ENCODE measurements at places on chromosomes 7 and 10.

DNA sequence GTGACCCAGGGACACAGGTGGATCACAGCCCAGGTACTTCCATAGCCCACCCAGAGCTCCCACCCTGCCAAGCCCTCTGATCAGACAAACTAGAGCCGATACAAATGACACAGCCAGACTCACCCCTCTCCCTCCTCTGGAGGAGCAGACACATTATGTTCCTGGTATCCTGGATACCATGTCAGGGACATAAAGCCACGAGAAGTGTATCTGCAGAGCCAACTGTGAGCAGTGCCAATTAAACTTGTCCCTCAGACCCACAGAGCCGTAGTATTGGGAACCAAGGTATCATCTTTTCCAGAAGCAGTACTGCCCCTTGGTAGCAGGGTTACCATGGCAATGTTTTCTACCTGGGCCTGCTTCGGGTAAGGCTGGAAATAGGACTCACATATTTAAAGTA, 47.3 kb upstream of the CPXM2 start:
- no peak for DNase-seq

- DNase-seq = no peak
Observed at GRCh38 chr10:103720328-103720963, 134.9 kb downstream of the SH3PXD2A start.

- no peak for DNase-seq
Observed at GRCh38 chr10:13268841-13269240, 31.0 kb downstream of the PHYH start.

DNA sequence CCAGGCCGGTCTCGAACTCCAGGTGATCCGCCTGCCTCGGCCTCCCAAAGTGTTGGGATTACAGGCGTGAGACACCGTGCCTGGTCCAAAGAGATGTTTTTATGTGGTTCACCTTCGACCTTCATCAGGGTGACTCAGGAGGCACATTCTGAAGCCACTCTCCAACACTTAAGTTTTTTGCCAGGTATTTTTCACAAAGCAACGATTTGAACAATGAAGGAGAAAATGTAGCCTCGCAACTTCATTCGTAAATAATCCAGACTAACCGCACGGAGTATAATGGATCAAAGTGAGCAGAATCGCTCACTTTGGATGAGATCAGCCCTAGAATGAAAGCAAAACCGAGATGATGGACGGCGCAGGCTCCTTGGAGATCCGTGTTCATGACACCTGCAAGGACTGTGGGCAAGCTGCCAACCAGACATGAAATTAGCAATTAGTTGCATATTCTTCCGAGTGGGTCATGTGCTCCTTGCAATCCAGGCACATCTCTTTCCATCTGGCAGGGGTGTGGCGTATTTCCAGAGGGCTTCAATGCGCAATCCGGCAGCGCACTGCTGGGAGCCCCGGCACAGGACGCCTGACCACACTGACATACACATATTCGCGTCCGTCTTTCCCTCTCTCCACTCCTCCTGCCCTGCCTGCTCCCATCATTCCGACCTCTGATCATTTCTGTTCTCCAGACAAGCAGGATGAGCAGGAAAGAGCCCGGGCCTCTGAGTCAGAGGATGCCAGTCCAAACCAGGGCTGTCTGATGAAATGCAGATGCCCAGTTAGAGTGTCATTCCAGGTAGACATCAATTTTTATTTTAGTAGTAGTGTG, 148.4 kb downstream of the KLF6 start:
- no peak for DNase-seq

DNA sequence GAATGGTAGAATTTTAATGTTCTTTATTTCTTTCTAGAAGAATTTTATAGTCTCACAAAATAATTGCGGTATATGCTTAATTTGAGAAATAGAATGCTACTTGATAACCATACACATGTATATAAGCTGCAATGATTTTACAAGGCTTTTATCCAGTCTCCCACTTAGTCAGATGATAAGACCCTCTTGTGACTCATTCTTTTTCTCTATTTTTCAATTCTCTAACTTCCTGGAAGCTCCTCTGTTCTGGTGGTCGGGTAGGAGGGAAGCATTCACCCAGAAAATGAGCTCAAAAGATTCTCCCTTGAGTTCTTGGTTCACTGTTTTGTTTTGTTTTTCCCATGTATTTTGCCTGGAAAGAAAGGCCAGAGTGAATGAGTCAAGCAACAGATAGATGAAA, 546.6 kb downstream of the INHBA start:
- no peak for DNase-seq

GRCh38 chr10:75773231-75773780, 341.9 kb downstream of the LRMDA start:
- DNase-seq = no peak

DNA sequence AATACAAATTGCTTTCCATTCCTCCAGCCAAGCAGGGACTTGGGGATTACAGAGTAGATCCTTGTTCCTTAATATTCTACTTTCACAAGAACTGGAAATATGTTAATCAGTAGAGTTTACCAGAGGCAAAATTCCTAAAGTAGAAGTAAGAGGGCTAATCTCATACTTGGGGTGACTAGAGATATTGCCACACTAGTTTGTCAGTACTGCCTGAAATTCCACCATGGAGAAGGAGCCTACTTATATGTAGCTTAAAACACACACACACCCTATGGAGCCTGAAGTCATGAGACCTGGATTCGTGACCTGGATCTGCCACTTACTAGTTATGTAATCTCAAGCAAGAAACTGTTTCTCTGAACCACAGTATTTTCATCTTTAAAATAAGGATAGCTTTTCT, 33.9 kb downstream of the STRIP2 start:
- no peak for DNase-seq

DNA sequence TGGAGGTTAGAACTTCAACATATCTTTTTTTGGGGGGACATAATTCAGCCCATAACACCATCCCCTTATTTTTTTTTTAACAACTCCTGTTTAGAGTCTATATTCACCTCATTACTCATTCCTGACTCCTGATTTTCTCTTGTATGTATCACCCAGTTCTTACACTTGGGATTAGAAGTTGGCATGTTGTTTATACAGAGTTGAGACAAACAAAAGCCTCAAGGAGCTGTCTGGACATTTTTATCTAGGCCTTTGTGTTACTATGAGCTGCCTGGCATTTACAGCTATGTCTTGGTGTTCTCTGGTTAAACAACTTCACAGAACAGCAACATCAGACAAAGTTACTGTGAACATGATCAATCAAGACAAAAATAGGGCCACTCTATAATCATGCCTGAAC, 517.5 kb downstream of the KIF20B start:
- DNase-seq = no peak
